ENCODE measurements at places on chromosomes 6 and 20. TPM values are rescaled to one million over a fixed set of nuclear protein-coding genes. Genes with fewer than 3 reads are reported as not detected.

Gene KCNK16
- not detected for total RNA-seq

Gene C20orf204
- 3.0 TPM for total RNA-seq

Gene PCIF1
- 6.8 TPM for total RNA-seq

Gene KIAA0408
- not detected for total RNA-seq

Gene COL12A1
- total RNA-seq: 11.1 TPM

Gene HAO1
- total RNA-seq: not detected

Gene SEMG1
- total RNA-seq: not detected

Gene SAMD3
- total RNA-seq: not detected

Gene MTFR2
- total RNA-seq: 3.6 TPM

Gene SRMS
- total RNA-seq: not detected

Gene SMIM28
- not detected for total RNA-seq

Gene ABHD16B
- total RNA-seq: not detected

Gene SLC17A3
- not detected for total RNA-seq

Gene FRMD1
- under 0.01 TPM for total RNA-seq

Gene ZSWIM3
- 6.2 TPM for total RNA-seq

Gene PTP4A1
- total RNA-seq: 33.4 TPM

Gene SLC24A3
- not detected for total RNA-seq

Gene ULBP3
- total RNA-seq: 6.1 TPM

Gene SLA2
- not detected for total RNA-seq

Gene LRRC73
- total RNA-seq: 0.32 TPM

Gene TSPYL1
- total RNA-seq: 91.5 TPM

Gene DUSP22
- 23.1 TPM for total RNA-seq

Gene SSR1
- total RNA-seq: 116 TPM

Gene SLC16A10
- total RNA-seq: not detected

Gene SRC
- total RNA-seq: 9.7 TPM

Gene RNF114
- 107 TPM for total RNA-seq

Gene TSBP1
- not detected for total RNA-seq

Gene EPB41L1
- total RNA-seq: 4.9 TPM

Gene RAB32
- total RNA-seq: 196 TPM

Gene KHDC1L
- total RNA-seq: not detected

Gene NMBR
- not detected for total RNA-seq

Gene IL20RA
- not detected for total RNA-seq

Gene HSPA12B
- 3.9 TPM for total RNA-seq

Gene AVP
- total RNA-seq: not detected

Gene GHRH
- total RNA-seq: not detected

Gene HM13
- total RNA-seq: 42.4 TPM

Gene RNF39
- not detected for total RNA-seq

Gene CRISP2
- total RNA-seq: not detected

Gene INSM1
- not detected for total RNA-seq

Gene MUC21
- not detected for total RNA-seq
